Muscle of arm (tissue), 14 donors: ENCODE measurements at places on chromosomes 1 and 21.
A peak's percentile ranks its signal among the peaks of the same experiment; 100 is the strongest.

GRCh38 chr1:30756545-30757351 lies 826 bp downstream of the LAPTM5 start:
- peak; percentile 72 for DNase-seq

DNA sequence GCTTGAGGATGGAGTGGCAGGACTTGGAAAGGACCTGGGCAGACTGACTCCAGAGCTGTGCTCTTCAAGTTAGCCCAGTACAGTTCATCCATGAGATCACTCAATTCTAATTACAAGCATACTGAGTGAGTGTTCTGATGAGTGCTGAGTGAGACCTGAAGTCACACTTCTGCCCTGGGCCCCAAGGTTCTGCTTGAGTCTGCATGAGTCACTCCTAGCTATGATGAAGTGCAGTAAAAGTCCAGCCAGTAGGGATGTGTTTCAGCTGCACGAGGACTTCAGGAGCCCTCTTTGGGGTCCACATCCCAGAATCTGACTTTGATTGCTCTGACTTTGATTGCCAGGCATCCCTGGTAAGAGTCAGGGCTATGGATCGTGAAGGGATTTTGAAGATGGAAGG lies 35.8 kb downstream of the PLEKHA6 start:
- DNase-seq: no peak

DNA sequence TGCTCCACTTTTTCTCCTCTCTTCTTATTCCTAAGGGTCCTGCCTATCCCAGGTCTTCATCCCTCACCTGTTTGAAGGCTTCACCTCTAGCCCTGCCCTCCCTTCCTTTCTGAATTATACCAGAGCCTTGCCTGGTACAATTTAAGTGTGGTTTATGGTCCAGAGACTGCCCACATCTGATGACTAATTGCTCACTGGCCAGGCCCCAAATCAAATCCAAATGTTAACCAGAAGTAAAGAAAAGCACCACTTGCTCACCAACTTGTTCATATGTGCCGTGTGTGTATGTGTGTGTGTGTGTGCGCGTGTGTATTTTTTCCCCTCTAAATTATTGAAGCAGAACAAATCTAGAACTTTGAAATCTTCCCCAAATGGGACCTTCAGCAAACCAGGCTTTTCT lies 26.4 kb downstream of the MYOM3 start:
- DNase-seq: no peak

GRCh38 chr1:43441894-43442637 lies 11.7 kb downstream of the HYI start:
- no peak for DNase-seq

- DNase-seq: no peak
Measured at GRCh38 chr21:45540601-45540970, 1.7 kb downstream of the SLC19A1 start.

DNA sequence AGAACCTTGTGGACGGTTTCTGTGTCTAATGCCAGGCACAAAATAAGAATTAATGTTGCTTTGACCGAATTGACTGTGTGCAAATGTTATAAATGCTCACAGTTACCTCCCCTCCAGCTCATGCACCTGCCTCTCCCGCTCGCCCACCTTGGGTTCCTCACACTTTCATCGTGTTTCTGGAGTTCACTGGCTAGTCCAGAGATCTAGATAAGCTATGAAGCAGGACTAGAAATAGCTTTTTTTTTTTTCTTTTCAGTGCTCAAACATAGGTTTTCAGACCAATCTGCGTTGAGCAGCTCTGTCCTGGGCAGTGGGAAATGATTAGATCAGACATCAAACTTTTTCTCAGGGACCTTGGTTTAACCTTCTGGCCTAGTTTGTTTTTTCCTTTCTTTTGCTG lies 11.1 kb downstream of the TENT5C start:
- DNase-seq: no peak

DNA sequence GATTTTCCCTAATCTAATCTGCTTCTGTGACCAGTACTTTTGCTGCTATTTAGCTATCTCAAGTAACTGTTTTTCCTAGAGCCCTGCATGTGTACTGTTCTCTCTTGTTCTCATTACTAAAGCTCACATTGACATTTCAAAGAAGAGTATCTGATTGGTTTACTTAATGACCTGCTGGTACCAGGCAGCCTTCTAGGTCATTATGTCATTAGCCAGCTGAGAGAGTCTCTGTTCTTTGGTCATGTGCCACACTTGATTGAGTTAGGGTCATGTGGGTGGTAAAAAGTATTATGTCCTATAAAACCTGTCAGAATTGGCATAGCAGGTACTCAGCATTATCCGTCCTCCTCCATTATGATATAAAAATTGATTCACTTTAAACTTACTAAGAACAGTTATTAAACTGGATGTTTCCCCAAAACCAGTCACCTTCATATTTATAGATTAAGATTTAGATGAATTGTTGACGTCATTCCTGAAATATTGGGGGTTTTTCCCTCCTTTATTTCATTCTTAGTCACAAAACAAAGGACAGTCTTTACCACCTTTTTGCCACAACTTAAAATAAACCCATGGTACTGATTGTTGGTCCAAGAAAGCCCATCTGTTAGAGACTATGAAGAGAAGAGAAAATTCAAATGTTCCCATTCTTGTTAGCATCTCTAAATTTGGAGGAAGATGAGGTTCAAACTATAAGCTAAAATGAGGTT lies 22.2 kb downstream of the FNDC5 start:
- DNase-seq: no peak

- no peak for DNase-seq
Measured at GRCh38 chr1:8746554-8746953, 70.9 kb downstream of the RERE start.

DNA sequence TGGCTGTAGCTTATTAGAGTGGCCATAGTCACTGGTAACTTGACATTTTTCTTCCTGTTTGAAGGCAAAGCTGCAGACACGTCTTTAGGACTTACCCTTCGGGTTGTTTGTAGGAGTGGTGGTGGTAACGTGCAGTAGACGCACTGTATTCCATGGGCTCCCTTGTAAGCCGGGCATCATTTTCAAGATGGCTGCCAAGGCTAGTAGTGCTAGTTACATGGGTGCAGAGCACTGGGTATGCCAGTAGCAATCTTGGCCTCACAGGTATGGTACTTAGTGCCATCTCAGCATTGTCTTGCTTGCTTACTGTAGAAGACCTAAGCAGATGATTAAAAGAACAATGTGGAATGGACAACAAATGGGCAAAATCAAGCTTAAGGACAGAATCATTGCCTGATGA lies 1.9 kb downstream of the YBX1 start:
- DNase-seq: no peak

GRCh38 chr21:39198800-39199199 lies 15.5 kb upstream of the PSMG1 start:
- no peak for DNase-seq

DNA sequence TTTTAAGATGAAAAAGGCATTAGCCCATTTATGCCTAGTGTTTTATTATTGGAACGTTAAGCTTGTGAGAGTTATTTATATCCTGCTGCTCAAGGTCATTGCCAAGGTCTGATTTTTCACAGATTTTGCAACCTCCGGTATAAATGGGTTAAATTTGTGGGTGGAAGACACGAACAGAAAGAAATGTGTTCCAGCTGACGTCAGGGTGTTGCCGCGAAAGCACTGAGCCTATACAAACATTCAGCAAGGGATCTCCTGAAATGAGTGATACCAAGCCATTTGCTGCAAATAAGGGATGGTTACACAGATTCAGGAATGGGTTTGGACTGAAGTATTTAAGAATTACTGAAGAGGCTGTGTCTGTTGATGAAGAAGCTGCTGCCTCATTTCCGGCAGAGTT lies 32.2 kb downstream of the TMED5 start:
- no peak for DNase-seq

GRCh38 chr1:218837051-218837450 lies 336.6 kb upstream of the LYPLAL1 start:
- DNase-seq: no peak

DNA sequence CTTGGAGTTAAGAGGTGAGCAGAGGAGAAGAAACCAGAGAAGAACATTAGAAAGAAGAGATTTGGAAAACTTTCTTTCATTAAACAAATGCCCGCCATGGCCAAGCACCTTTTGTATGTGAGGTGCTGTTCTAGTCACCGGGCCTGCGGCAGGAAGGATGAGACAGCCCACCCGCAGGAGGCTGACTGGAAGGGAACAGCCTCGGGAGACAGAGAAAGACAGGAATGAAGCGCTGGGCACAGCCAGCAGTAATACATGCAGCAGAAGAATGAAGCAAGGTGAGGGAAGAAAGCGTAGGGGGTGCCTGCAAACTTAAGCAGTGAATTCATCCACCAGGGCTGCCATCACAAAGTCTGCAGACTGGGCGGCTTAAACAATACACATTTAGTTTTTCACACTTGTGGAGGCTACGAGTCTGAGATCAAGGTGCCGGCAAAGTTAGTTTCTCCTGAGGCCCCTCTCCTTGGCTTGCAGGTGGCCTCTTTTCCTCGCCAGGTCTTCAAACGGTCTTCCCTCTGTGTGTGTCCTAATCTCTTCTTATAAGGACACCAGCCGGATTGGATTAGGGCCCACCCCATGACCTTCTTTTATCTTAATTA lies 188.1 kb downstream of the PSMG1 start:
- DNase-seq: no peak

DNA sequence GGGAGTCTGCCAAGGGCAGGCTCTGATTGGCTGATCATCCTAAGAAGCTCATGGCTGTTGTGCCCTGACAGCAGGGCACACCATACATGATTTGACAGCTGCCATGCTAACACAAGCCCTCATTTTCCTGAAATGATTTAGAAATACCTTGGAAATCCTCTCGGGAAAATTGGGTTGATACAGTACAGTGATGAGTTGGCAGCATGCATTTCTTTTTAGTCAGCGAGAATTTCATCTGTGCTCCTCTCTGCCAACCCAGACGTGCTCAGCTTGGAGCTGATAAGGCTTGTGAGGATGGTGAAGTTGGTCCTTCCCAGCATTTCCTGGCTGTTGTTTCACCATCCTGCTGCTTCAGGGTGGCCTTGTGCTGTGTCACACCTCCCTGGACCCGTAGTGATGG lies 22.6 kb upstream of the KCNQ4 start:
- no peak for DNase-seq

- DNase-seq: no peak
Measured at GRCh38 chr1:59750328-59751003, 64.3 kb upstream of the HOOK1 start.

DNA sequence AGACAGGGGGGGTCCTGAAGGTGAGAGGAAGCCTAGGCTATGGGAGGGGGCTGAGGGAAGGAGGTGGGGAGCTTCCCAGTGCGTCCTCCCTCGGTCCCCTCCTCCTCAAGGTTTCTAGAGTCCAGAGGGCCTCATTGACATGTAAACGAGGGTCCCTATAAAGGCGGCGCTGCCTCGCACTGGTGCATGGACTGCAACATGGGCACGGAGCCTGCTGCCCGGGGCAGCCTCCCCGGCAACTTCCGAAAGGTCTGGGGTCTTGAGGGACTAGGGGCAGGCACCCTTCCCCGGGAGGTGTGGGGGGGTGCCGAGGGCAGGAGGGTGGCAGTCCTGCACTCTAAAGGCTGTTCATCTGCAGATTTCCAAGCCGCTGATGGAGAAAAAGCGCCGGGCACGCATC lies at the start of gene HES3:
HES3 (plus strand) TSS at position 187 of the 400 bp plus-strand sequence; CDS start at position 374, 187 bp downstream.
- DNase-seq: no peak

DNA sequence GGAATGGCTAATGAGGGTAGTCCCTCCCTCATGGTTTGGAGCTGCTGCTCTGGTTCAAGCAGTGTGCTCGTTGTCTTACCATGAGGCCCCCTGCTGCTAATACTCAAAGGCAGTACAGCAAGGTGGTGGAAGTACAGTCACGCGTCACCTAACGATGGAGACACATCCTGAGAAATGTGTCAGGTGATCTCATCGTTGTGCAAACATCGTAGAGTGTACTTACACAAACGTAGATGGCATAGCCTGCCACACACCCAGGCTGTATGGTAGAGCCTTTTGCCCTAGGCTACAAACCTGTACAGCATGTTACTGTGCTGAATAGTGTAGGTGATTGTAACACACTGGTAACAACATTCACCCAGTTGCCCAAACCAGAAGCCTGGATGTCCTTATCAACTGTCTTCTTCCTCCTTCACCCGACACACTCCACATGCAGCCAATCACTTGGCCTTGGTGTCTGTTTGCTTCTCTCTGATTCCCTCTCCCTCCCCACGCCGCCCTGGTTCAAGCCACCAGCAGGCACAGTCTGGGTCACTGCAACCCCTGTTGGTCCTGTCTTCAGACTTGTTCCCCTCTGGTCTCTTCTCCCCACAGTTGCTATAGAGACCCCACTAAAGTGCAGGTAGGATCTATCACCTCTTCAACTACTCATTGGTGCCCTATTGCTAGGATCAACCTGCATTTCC lies 6.0 kb upstream of the KCNA2 start:
- no peak for DNase-seq

DNA sequence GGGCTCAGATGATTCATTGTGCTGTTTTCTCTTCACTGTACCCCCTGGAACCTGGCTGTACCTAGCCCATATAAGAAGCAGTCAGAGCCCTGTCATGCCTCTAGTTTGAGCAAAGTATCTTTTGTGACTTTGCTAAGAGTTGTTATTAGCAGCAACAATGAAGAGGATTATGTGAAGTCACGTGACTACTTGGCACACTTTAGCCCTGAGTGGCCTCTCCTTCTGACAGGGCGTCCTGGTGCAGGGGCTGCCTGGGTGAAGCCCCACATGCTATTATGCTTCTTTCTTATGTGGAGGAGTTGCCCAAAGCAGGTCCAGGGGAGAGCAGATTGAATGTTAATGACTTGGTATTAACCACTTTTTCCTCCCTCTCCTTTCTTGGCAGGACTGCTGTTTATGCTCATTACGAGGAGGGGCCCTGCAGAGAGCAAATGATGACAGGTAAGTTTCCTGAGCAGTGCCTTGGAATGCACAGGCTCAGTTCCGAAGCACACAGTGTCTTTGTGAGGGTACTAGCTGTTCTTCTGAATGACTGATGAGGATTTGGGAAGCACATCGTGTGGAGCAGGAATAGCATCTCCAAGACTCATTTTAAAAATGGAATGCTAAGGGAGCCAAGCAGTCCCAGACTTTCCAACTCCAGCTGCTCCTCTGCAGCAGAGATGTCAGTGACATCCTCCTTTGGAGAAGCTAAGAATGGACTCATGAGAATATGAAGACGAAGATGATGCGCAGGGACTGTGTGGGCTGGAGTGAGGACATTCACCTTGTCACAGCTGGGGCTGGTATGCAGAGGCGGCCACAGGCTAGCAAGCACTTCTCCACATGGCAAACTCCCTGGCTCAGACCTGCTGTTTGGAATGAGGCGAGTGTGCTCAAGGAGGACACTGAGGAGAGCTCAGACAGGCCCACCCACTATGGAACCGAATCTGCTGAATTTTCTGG lies 15.2 kb upstream of the ST3GAL3 start:
- DNase-seq: no peak

GRCh38 chr1:66022904-66023620 lies 230.4 kb downstream of the PDE4B start:
- no peak for DNase-seq

DNA sequence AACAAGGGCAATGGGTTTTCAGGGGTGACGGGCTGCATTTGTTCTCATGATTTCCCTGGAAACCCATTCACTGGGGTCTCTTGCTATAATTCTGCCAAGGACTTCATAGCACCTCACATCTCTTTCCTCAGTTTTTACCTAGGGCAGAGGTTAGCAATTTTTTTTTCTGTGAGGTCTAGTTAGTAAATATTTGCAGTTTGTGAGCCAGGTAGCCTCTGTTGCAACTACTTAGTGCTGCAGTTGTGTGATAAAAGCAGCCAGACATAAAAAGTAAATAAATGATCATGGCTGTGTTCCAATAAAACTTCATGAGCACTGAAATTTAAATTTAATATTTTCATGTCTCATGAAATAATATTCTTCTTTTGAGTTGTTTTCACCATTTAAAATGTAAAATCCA lies 37.7 kb downstream of the IFI44 start:
- no peak for DNase-seq

- DNase-seq: no peak
Measured at GRCh38 chr1:14338509-14338908, 260.0 kb upstream of the KAZN start.

GRCh38 chr1:207077470-207078377 lies 10.9 kb upstream of the C4BPB start:
- DNase-seq: peak; percentile 83
